ENCODE measurements at places on chromosomes 2 and 18.

DNA sequence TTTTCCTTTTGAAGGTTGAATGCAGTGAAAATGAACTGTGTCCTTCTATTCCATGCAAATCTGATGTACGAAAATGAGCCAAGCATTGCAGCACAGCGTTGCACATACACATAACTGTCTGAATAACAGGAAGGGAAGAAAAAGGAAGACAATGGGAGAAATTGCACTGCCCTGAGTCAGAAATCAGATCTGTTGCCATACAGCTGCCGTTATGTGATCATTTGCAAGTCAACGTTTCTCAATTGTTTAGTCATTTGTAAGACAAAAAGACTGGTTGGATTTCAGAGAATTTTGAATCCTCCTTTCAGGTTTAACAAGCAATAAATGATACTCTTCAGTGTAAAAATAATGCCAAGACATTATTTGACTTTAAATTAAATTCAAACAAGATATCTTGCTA, 284.1 kb downstream of the DSEL start:
- DNase-seq: no peak

GRCh38 chr2:236175548-236176150, 7.5 kb upstream of the GBX2 start:
- DNase-seq: no peak

DNA sequence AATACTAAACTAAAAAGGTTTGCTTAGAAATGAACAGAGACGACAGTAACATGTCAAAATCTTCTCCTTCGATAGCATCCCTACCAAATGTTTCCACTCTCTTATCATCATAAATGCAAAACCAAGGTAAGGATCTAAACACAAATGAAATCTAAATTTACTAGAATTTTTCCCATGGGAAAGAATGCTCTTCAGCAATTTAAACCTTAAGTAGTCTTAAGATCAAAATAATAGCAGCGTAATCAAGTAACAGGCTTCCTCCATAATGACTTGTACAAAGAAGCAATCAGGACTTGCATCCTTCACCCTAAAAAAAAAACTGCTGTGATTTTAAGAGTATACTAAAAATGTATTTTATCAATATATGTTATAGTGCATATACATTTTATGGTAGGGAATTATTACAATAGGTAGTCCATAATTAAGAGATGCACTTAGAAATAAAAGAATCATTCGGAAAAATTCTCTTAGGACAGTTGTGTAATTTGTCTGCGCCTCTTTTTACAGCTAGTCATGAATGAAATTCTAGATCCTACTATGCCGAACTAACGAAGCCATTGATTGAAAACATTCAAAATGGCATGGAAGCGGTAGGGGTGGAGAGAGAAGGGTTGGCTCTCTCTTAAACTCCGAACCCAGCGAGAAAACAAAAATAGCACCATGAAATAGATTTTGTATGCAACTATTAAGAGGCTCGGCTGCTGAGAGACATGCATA, 1.3 kb downstream of the PGAP1 start:
- DNase-seq: no peak

DNA sequence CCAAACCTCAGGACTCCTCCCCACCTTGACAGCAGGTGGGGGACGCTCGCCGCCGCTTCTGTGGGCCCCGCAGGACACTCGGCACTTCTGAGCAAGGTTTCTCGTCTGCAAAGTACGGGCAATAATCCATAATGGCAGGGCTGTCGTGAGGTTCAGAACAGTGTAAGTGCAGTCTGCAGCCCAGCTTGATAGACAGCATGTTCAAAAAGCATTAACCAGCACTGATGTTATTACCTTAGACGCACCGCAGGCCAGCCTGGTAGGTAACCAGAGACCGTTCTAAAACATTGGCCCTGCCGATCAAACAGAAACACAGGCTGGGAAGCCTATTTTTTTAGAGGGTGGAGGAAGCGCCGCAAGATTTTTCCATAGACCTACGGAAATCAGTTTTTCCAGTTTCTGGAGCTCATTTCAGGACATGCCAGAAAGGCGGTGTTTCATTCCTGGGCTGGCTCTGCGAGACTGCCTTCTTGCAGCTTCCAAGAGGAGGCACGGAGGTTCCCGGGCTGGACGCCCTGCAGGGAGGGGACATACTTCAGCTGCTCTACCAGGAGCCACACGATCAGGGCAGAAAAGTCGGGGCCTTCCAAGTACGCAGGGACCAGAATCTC, 148.7 kb downstream of the TPO start:
- no peak for DNase-seq

DNA sequence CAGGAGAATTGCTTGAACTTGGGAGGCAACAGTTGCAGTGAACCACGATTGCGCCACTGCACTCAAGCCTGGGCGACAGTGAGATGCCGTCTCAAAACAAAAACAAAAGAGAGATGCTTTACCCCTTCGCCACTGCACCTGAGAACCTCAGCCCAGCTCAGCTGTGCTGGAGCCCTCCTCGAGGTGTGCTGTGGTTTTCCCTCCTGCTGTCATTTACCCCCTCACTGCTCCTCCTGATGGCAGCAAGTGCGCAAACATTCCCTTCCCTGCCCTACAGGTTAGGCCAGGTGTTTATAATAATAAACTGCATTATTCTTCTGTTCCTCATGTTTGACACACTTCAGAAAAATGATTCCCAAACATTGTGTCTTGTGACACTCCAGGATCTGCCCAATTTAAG, 8.4 kb downstream of the FBXO36 start:
- DNase-seq: no peak
